DMS79 (cell line): ENCODE measurements at places on chromosomes 13 and 19.

DNA sequence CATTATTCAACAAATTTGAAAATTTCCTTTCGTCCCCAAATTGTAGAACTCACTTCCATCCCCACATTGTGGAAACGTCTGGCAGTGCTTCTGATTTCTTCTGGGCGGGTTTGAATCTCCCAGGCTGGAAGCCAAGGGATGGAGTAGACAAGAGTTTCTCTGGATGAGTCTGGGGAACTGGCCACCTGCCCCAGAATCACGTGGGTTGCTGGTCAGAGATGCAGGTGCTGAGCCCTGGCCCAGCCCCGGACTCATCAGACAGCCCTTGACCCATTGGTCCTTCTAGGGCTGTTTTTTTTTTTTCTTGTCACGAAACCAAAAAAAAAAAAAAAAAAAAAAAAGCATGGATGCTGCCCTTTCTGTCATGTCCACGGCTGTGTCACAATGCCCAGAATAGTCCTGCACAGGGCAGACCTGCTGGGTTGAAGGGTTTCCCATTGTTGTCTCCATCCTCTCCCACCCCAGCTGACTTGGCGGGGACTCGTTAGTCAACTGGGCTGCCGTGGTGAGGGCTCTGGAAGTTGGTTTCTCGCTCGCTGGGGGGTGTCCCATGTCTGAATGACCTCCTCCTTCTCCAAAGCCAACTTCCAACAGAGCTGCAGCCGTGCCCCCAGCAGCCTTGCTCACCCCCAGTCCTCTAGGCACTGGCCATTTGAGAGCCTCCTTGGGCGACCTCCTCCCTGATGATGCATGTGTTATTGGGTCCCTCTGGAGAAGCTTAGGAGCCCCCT lies 12.8 kb downstream of the CHST8 start:
- DNase-seq: no peak

- no peak for DNase-seq
These were observed 205.1 kb downstream of the DACH1 start for GRCh38 chr13:71661921-71662320.

DNA sequence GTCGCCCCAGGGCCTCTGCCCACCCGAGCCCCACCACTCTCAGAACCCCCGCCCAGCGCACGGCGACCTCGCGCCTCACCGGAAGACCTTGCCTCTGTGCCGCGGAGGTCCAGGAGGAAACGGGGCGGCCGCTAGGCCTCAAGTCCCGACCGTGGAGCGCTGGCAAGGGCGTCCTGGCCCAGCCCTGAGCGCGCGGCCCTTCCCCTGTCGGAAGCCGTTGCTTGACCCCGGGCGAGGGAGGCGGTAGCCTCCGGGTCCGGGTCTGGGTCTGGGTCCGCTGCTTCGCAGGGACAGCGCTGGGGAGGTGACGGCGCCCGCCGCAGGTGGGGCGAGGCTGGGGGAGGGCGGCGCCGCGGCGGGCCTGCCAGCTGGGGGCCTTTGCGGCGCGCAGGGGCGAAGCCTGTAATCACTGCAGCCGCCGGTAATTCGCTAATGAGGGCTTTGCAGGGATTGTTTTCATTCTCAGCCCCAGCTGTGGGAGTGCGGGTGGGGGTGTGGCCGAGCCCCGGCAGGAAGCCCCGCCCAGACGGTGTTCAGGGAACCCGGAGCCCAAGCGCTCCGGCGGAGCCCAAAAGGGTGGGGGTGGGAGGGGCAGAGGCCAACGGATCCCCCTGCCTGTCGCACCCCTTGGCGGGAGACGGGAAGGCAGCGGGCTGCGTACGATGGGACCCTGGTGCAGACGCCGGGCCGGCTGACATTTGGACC lies 8.6 kb downstream of the C19orf25 start:
- DNase-seq: no peak

GRCh38 chr13:31433746-31434145 lies 234.0 kb downstream of the B3GLCT start:
- DNase-seq: no peak

DNA sequence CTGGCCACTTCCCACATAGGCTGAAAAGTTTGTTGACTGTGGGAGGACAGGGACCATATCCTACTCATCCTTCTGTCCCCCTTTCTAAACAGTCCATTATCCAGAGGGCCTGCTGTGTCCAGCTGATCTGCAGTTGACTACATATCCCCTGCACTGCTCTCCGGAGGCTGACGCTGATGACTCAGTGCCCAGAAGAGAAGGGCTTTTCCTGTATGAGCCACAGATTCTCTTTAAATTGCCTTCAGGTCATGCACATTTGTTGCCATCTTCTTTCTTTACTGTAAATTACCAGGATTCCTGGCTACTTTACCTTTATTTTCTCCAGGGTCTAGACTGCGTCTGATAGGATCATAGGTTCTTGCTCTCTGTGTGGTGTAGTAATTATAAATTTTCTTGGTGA lies 125.2 kb downstream of the LACC1 start:
- DNase-seq: no peak

DNA sequence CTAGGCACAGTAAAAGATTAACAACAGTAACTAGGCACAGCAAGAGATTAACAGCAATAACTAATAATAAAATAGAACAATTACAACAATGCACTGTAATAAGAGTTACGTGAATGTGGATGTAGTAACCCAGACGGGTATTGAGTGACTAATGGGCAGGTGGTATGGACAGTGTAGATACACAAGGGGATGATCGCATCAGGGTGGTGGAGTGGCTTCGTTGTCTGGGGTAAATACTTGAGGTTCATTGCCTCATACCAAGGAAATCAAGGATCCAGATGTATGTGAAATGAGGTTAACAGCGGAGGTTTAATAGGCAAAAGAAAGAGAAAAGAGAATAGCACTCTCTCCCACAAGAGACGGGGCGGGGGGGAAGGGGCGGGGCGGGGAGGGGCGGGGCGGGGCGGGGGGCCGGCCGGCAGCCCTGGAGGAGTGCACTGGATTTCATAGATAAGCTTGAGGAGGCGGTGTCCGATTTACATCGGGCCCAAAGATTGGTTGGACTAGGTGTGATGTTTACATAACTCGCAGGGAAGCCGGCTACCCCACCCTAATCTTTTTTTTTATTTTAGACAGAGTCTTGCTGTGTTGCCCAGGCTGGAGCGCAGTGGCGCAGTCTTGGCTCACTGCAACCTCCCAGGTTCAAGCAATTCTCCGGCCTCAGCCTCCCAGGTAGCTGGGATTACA lies 106.3 kb downstream of the KCTD15 start:
- no peak for DNase-seq
